Activated CD8-positive, alpha-beta T cell treated with anti-CD3 and anti-CD28 coated beads, Interleukin-2, amount 10 ng/mL, durations not matched to agents 7 days and 5 days (primary cell): ENCODE measurements at places on chromosomes 16 and 17.

- H3K27ac ChIP-seq: no peak overlapping the region
- H3K4me3 ChIP-seq: no peak overlapping the region
- no peaks in the 10 kb centered on the region for H3K36me3 ChIP-seq
- H3K27me3 ChIP-seq: peaks cover 7% of the 10 kb centered on the region
These were observed 4.3 kb downstream of the SPPL2C start for GRCh38 chr17:45848868-45849535.

DNA sequence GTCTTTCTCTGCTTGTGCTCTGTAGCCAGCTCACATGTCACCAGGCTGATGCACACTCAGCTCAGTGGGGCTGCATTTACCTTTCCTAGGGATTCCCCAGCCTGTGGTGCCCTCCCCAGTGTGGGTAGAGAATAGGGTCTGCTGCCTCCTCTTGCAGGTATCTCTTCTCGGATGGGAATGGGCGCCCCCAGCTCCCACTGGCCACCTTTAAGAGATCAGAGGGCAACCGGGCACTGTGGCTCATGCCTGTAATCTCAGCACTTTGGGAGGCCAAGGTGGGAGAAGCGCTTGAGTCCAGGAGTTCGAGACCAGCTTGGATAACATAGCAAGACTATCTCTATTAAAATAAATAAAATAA is 3.3 kb downstream of the XYLT2 start:
- H3K27ac ChIP-seq: peak overlapping the region; percentile 42
- H3K27me3 ChIP-seq: no peaks in the 10 kb centered on the region
- no peak overlapping the region for H3K4me3 ChIP-seq
- H3K4me1 ChIP-seq: peaks cover 47% of the 10 kb centered on the region
- peaks cover 11% of the 10 kb centered on the region for H3K36me3 ChIP-seq
- no peak for DNase-seq

GRCh38 chr17:39219647-39220154 is 6.0 kb downstream of the STAC2 start:
- no peak for DNase-seq
- peaks cover under 1% of the 10 kb centered on the region for H3K4me1 ChIP-seq

DNA sequence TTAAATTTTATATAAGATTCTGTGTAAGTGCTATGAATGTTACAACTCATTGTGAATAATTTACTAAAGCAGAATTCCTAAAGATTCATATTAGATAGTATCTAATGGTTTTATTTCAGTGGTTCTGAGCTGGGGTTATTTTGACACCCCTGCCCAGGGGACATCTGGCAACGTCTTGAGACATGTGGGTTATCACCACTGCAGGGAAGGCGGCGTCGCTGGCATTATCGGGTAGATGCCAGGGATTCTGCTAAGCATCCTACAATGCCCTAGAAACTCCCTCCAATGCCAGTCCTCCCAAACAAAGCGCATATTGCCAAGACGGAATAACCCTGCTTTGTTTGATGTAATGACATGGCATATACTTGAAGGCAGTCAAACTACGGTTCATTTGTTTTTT is 372.3 kb upstream of the ZFHX3 start:
- H3K36me3 ChIP-seq: no peaks in the 10 kb centered on the region
- no peak for DNase-seq
- H3K4me3 ChIP-seq: no peak overlapping the region
- H3K4me1 ChIP-seq: no peaks in the 10 kb centered on the region
- H3K27ac ChIP-seq: no peak overlapping the region
- H3K27me3 ChIP-seq: no peaks in the 10 kb centered on the region

GRCh38 chr16:23407436-23408127 is 45.4 kb downstream of the COG7 start:
- no peak for DNase-seq
- peaks cover 20% of the 10 kb centered on the region for H3K36me3 ChIP-seq
- H3K27me3 ChIP-seq: no peaks in the 10 kb centered on the region

- no peaks in the 10 kb centered on the region for H3K4me1 ChIP-seq
- H3K36me3 ChIP-seq: no peaks in the 10 kb centered on the region
- peaks cover 5% of the 10 kb centered on the region for H3K27me3 ChIP-seq
- H3K4me3 ChIP-seq: no peak overlapping the region
- DNase-seq: no peak
These were observed 16.4 kb upstream of the SMIM36 start for GRCh38 chr17:55527540-55528118.

DNA sequence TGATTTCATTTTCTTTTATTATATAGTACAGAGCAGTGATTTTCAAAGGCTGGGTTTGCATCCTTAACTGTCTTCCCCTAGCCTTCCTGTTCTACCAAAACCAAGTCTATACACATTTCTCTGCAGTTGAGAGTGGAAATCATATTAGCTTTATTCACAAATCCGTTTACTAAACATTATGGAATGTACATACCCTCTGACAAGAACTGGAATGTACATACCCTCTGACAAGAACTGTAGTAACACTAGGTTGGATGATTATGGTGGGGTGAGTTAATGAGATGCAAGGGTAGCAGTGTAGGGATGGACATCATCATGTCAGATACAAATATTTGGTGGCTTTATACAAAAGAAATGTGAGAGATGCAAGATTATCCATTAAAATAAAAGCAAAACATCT is 154.8 kb downstream of the CYB561 start:
- peaks cover 9% of the 10 kb centered on the region for H3K4me1 ChIP-seq
- H3K27me3 ChIP-seq: no peaks in the 10 kb centered on the region
- H3K36me3 ChIP-seq: peaks cover 5% of the 10 kb centered on the region
- no peak for DNase-seq
- H3K27ac ChIP-seq: no peak overlapping the region
- no peak overlapping the region for H3K4me3 ChIP-seq

GRCh38 chr16:11395949-11396240 is 50.6 kb downstream of the RMI2 start:
- DNase-seq: no peak
- H3K4me3 ChIP-seq: no peak overlapping the region
- no peaks in the 10 kb centered on the region for H3K36me3 ChIP-seq
- H3K27ac ChIP-seq: no peak overlapping the region
- H3K27me3 ChIP-seq: no peaks in the 10 kb centered on the region
- H3K4me1 ChIP-seq: no peaks in the 10 kb centered on the region

DNA sequence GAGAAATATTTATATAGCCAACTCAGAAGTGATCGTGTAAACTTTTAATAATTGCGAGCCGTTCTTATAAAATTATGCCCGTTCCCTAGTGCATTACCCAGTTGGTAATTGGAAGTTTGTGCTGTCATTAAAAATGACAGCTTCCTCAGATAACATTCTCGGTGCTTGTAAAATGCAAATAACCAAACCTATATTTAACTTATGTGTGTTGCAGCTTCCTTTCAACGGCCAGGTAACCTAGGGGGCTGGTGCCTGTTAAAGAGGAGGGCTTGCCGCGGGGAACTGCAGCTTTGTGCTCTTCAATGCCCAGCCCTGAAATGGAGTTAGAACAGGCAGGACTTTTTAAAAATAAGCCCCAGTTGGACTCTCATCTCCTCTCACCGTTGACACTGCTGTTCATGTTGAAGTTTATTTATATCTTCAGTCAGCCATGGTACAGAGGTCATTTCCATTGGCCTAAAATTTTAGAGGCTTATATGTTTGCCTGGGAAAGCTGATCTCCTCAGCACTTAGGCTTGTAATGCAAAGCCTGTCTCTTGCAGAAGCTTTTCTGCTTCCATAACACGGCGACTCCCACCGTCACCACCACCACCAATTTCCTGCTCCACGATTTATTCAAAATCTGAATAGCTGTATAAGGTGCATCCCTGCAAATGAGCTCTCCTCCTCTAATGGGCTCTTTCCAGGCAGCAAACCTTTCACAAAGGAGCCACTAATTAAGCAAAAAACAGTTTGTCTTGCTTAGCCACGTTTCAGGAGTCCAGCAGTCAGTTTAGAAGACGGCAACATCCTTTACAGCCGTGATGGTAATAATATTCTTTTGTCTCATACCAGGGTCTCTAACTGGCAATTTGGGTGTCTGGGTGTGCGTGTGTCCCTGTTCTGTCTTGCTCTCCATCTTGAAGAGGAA is 74.7 kb downstream of the RPA1 start:
- H3K27me3 ChIP-seq: peaks cover 42% of the 10 kb centered on the region
- H3K4me1 ChIP-seq: peaks cover 9% of the 10 kb centered on the region
- no peak for DNase-seq
- H3K27ac ChIP-seq: no peak overlapping the region
- H3K36me3 ChIP-seq: peaks cover 3% of the 10 kb centered on the region
- no peak overlapping the region for H3K4me3 ChIP-seq

GRCh38 chr16:53558710-53559109 is 55.7 kb upstream of the AKTIP start:
- peaks cover 6% of the 10 kb centered on the region for H3K27me3 ChIP-seq
- H3K4me1 ChIP-seq: no peaks in the 10 kb centered on the region
- H3K27ac ChIP-seq: no peak overlapping the region
- H3K4me3 ChIP-seq: no peak overlapping the region
- no peak for DNase-seq
- no peaks in the 10 kb centered on the region for H3K36me3 ChIP-seq

DNA sequence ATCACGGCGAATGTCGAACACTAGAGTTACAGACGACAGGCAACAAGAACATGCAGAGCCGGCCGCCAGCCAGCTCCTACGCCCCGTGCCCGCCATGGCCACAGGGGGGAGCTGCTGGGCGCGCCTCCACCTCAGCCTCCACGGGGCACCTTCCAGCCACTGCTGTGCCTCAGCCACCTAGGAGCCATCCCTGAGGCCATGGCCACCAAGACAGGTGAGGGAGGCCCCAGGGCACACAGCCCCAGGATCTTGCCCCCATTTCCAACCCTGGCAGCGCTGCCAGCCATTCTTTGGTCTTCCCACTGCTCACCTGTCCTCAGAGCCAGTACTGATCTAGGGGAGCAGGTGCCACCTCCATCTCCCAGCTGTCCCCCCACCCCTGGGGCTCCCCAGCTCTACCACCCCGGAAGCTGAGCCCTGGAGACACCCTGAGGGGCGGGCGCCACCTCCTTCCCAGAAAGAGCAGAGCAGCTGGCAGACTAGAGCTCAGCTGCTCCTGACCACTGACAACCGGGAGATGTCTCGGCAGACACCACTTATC is 11.8 kb downstream of the GNPTG start:
- peak; percentile 77 for DNase-seq
- H3K4me3 ChIP-seq: no peak overlapping the region
- no peak overlapping the region for H3K27ac ChIP-seq
- peaks cover 2% of the 10 kb centered on the region for H3K4me1 ChIP-seq
- H3K27me3 ChIP-seq: no peaks in the 10 kb centered on the region

GRCh38 chr17:62194401-62194800 is 129.3 kb upstream of the MED13 start:
- no peaks in the 10 kb centered on the region for H3K36me3 ChIP-seq
- no peak overlapping the region for H3K4me3 ChIP-seq
- DNase-seq: no peak
- H3K27ac ChIP-seq: no peak overlapping the region
- no peaks in the 10 kb centered on the region for H3K4me1 ChIP-seq
- peaks cover 2% of the 10 kb centered on the region for H3K27me3 ChIP-seq

- H3K27me3 ChIP-seq: no peaks in the 10 kb centered on the region
- no peak for DNase-seq
- no peak overlapping the region for H3K27ac ChIP-seq
- H3K36me3 ChIP-seq: peaks cover 38% of the 10 kb centered on the region
These were observed 42.2 kb downstream of the CCDC57 start for GRCh38 chr17:82170412-82170961.

- H3K27ac ChIP-seq: peak overlapping the region; percentile 37
- H3K36me3 ChIP-seq: peaks cover 56% of the 10 kb centered on the region
- H3K27me3 ChIP-seq: no peaks in the 10 kb centered on the region
- H3K4me1 ChIP-seq: peaks cover 49% of the 10 kb centered on the region
These were observed 4.6 kb downstream of the DHX58 start for GRCh38 chr17:42107597-42108576.

DNA sequence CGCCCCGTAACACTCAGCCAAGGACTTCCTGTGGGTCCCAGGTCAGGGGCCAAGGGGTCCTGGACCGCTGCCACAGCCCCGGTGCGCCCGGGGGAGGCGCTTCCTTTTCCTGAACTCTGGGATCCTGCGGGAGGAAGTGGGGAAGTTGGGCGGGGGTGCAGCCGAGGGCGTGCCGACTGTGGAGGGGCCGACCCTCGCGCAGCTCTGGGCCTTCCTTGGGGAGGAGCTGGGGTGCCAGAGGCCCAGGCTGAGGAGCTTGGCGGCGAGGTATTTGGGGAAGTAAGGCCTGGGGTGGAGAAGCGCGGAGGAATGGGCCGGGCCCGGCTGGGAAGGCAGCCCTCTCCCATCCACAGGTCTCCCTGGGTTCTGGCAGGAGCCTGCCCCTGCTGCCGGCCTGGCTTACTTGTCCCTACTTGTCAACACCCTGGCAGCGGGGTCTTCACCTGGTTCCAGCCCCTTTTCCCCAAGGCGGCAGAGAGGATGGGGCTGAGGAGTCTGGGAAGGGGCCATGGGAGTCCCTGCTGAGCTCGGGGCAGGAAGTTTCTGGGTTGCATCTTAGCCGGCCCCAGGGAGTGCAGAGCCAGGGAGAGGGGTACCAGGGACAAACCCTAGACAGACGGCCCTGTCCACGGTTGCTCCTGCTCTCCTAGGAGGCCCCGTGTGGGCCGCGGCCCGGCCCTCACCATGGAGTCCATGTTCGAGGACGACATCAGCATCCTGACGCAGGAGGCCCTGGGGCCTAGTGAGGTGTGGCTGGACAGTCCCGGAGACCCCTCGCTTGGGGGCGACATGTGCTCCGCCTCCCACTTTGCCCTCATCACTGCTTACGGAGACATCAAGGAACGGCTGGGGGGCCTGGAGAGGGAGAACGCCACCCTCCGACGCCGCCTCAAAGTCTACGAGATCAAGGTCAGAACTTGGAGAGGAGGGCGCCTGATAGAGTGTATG is 1.7 kb downstream of the TBKBP1 start:
- peak overlapping the region; percentile 45 for H3K4me3 ChIP-seq

- peaks cover 33% of the 10 kb centered on the region for H3K36me3 ChIP-seq
- peaks cover 26% of the 10 kb centered on the region for H3K4me1 ChIP-seq
- no peak for DNase-seq
- no peak overlapping the region for H3K27ac ChIP-seq
- H3K4me3 ChIP-seq: no peak overlapping the region
These were observed 3.0 kb downstream of the PLSCR3 start for GRCh38 chr17:7391307-7391706.

DNA sequence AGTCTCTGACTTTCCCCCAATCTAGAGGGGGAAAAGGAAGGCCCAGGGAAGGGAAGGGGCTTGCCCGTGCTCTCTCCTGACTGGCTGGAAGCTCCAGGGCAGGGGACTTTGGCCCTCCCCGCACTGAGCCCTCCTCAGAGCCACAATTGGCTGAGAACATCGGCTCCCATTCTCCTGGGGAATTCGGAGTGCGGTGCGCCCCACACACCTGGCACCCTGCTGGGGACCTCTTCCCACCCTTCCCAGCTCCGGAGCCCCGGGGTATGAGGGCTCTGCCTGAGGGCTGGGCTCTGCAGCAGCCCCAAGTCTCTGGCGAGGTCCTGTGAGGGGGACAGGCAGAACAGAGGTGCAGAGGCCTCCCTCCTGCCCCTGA is 36.0 kb downstream of the PIMREG start:
- no peaks in the 10 kb centered on the region for H3K4me1 ChIP-seq
- no peak for DNase-seq
- no peaks in the 10 kb centered on the region for H3K27me3 ChIP-seq
- H3K27ac ChIP-seq: no peak overlapping the region

DNA sequence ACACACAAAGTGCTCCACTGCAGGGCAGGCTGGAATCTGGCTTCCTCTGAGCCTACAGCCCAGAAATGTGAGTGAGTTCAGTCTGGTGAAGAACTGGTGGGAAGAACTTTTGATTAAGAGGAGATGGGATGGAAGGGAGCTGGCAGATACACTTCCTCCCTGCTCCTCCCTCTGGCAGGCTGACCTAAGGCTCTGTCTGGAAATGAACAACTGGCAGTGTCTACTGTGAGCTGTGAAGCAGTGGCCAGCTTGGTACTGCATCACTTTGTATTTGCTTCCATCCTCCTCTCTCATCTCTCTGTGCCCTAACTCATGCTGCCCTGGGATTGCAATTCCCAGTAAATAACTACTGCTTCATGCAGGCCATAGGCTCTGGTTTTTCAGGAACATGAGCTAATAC is 45.6 kb downstream of the MAF start:
- H3K4me3 ChIP-seq: no peak overlapping the region
- H3K4me1 ChIP-seq: no peaks in the 10 kb centered on the region
- no peak for DNase-seq
- no peak overlapping the region for H3K27ac ChIP-seq
